ENCODE measurements at places on chromosomes 12 and 14.
A peak's percentile ranks its signal among the peaks of the same experiment; 100 is the strongest.

GRCh38 chr14:24100197-24100981, 6.3 kb downstream of the PCK2 start:
- no peak for DNase-seq

DNA sequence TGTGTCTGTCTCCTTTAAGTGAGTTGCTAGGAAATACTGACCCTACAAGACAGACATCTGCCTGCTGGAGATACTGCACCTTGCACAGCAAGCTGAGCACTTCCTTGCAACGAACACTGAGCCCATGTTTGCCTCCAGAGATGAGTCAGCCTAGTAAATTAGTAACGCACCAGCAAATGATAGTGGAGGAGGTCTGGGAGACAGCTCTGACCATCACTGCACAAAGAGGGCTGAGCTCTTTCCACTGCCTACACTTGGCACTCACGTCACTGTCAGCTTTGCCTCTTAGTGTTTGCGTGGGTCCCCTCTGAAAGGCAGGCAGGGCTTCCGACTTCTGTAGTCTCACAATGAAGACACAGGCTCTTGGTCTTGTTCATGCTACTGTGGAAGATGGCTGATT, 109.0 kb downstream of the APAF1 start:
- peak; percentile 89 for DNase-seq

DNA sequence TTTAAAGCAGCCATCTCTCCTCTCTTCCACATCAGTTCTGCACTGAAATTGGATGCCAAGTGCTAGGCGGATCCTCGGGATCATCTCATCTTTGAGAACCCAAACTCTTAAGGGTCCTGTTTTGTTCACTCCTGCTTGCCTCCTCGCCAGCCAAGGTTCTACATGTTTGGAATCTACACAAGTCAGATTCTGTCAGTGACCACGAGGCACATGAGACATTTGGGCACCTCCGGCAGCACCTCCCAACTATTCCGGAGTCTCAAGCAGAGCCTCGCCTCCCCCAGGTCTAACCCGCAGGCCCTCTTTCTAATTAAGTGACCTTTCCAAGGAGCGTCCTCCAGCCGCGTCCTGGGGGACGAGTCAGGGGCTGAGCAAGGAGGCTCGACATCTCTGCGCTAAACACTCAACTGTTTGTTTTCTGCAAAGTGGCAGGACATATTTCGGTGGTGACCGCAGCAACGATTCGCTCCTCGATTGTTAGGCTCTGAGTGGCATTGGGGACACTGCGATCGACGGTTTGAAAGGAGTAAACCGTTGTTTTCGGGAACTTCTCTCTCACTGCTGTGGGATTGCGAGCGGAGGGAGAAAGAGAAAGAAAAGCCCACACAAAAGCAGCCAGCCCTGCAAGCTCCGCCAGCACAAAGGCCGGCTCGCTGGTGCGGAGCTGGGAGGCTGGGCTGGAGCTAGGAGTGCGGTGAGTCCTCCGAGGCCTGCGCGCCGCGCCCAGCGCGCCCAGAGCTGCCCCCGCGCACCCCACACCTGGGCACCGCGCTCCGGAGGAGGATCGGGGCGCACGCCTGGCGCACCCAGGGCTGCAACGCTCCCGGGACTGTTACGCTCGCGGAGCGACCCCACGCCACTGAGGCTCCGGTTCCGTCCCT, 640 bp downstream of the ARMH4 start:
- peak; percentile 39 for DNase-seq

DNA sequence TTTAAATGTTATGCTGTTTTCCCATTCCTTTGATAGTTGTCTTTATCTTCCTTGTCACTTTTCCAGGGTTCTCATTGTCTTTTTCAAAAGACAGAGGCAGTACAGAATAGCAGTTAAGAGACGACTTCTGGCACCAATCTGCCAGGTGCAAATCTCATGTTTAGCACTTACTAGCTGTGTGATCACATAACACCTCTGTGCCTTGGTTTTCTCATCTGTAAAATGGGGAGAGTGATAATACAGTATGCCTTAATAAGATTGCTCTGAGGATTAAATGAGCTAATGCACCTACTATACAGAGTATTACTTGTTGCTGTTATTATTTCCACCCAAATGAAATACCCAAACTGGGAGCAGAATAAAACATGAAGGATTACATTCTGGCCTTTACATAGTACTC, 4.8 kb downstream of the GPR135 start:
- DNase-seq: no peak

GRCh38 chr12:109743076-109743910, 29.7 kb downstream of the FAM222A start:
- no peak for DNase-seq

DNA sequence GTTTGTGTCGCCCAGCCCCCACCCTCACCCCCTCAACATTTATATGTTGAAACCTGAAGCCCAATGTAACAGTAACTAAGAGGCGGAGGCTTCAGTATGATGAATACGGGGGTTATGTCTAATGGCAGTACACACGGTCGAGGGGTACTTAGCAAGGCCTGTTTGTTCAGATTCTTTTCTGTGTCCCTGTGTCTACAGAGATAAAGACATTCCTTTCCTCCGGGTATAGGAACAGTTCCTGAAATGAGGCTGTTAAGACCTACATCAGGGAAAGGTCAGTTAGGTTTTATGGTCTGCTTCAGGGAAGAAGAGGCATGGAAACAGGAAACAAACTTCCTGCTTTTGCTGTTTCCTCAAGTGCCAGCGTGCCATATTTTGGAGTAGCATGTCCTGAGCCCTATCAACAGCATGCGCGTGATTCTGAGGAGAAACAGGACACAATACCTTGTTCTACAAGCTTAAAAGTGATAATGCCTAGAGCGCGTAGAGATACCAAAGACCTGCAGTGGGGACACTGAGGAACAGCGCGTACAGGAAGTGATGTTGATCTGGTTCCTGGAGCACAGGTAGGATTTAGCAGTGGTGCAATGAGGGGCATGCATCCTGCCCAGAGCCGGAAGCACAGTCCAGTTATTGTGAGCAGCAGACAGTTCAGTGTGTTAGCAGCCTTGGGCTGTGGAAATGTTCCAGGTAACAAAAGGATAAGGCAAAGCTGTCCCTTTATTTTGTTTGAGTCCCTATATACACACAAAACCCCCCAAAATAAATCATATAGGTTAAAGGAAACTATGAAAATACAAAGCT, 47.2 kb downstream of the FGD4 start:
- DNase-seq: no peak

GRCh38 chr12:117134059-117134458, 34.8 kb upstream of the TESC start:
- DNase-seq: peak; percentile 44

- peak; percentile 74 for DNase-seq
Measured at GRCh38 chr14:92105893-92106142, 564 bp downstream of the ATXN3 start.

- peak; percentile 77 for DNase-seq
Measured at GRCh38 chr12:32116897-32117296, 10.2 kb downstream of the BICD1 start.

DNA sequence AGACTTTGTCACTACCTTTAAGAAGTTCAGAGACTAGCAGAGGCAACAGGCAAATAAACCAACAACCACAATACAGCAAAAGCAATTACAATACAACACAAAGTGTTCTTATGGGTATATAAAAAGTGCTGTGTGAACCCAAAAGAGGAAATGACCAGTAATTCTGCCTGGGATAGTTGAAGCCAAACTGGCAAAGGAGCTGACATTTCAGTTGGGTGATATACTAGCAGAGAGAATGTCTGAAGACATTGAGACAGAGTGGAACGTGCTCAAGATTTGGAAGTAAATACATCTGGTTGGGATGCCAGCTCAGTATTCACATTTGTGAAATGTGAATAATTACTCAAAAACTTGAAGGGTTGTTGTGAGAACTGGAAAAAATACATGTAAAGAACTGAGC, 80.6 kb upstream of the GTF2A1 start:
- no peak for DNase-seq

- no peak for DNase-seq
Measured at GRCh38 chr14:89996963-89997362, 41.2 kb downstream of the TDP1 start.

GRCh38 chr12:104154286-104154685, 16.3 kb upstream of the NFYB start:
- DNase-seq: no peak

- DNase-seq: peak; percentile 0
Measured at GRCh38 chr12:30450872-30451271, 244.8 kb downstream of the IPO8 start.

DNA sequence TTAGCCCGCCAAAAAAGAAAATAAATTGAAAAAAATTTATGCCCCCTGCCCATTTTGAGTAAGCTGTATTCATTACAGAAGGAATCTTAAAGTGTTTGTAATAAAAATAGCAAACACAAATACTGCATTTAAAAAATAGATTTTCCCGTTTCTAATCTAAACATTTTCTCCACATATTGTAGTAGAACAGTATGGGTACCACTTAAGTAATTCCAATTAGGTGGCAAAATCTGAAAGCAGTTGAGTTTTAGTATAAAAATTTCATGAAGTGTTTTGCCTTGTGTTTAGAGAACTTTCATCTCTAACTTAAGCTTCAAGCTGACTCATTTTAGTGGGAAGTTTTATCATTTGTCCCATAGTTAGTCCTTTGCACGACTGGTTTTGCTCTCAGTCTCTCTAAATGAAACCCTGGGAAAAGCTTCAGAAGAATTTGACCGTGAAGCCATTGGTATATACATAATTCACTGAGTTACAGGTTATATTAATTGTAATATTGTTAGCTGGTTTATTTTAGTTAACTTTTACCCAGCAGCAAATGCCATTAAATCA, 214.6 kb downstream of the ERC1 start:
- peak; percentile 71 for DNase-seq

DNA sequence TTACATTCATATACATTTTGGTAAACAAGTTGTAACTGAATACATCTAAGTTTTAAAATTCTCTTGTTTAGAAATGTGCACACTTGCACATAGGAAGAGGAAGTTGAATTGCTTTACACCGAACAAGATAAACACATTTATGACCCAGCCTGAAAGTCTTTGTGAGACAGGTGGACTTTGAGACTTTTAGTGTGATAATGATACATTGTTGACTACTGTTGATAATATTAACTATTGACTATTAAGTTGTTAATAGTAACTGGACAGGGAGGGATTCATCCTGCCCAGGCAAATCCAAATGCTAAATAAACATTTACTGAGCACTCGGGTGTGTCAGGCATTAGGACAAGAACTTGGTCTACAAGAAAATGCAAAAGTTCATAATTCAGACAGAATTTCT, 68.0 kb downstream of the AVPR1A start:
- no peak for DNase-seq

GRCh38 chr14:85342858-85343607, 186.9 kb upstream of the FLRT2 start:
- DNase-seq: no peak

DNA sequence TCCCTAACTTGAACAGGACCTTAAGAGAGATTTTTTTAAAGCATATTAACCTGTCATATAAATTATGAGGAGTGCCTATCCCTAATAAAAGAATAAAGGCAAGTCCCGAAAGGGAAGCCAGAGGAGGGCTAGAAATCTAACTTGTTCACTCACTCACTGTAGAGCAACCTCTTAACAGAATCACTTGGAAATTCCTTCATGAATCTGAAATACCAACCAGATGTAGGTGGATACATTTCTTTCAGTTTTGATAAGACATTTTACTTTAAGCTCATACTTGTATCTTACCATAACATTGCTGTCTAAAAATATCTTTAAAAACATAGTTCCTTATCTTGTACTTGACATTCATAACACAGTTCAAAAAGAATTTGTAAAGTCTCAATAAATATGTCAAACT, 25.7 kb downstream of the NTN4 start:
- peak; percentile 34 for DNase-seq

DNA sequence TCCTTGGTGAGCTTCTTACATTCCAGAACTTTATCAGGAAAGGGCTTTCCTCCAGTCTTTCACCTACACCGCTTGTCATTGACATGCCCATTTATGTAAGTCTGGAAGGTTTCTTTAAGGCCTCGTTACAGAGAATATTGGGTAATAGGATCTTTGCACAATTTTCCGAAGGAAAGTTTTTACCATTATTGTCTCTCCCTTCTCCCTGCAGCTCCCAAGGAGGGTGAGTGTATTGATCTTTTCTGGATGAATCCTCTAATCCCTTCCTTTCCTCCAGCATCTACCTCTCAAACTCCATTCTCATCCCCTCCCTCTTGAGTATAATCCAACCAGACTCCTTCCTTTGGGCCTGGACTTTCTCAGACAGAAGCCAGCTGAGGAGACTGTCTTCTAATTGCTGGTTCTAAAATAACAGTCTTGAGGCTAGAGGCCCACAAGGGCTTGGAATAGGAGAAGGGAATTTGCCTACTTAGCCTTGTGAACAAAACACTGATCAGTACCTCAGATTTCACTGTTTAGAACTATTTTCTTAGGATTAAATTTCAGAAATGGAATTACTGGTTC, 21.8 kb downstream of the WNK1 start:
- DNase-seq: no peak

DNA sequence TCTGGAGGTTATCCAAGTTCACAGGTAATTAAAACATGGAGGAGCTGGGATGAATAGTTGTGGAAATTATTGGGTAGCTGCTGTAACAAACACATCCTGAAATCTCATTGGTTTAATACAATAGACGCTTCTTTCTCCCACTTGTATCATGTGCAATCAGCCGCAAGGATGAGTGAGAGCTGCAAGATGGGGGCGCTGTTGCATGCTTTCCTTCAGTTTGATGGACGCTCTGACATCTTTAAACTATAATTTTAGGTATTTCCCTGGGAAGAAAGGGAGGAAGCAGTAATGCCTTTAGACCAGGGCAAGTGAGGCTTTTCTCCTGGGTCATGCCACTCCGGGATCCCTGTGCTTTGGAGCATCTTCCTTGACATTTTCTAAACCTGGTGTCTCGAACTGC, 178.7 kb downstream of the PAWR start:
- DNase-seq: no peak

DNA sequence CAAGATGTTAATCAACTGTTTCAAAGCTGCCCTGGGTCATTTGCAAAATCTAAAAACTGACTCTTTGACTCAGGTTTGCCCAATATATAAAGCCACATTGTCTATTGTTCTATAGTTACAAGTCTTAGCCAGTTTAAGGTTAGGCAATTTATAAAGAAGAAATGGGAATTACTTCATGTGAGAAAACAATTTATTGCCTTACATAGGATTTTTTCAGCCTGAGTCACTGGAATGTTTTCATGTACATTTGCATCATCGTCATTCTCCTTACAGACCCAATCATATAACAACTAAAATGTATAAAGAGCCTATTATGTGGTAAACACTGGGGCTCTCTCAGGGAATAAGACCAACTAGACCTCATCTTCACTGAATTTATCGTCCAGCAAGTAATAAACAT, 100.3 kb upstream of the PLEKHG7 start:
- peak; percentile 90 for DNase-seq

GRCh38 chr12:112788205-112788604, 3.3 kb upstream of the RPH3A start:
- no peak for DNase-seq
